ENCODE measurements at places on chromosomes 16 and 17.

DNA sequence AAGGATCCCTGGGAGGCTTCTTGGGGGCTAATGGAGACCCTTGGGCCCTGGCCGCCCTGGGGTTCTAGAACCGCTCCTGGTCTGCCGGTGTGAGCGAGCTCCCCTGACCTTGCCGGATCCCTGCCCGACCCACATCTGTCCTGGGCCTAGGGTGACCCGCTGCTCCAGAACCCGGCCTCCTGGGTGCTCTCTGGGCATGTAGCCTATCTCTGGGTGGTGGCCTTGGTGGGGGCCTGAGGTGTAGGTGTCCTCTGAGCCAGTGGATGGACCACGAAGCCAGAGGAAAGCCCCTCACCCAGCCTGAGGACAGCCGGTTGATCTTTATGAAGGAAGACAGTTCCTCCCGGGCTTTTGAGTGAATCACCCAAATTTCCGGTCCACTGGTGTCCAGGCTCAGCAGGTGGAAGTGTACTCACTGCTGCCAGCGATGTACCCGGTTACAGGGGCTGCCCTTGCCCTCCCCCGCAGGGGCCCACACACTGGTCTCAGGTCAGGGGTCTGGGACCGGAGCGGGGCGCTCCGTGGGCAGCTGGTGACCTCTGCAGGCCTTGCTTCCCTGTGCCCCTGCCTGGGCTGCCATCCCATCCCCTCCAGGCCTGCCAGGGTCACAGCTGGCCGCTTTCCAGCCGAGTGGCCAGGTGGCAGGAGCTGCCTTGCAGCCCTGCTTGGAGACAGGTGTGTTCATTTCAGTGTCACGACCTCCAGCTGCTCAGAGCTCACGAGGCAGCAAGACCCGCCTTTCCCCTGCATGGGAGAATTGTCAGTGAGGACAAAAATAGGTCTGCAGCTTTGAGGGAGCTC lies 10.5 kb upstream of the GSE1 start:
- no peak for DNase-seq

GRCh38 chr16:55557186-55557585 lies 9.3 kb upstream of the CAPNS2 start:
- DNase-seq = no peak

DNA sequence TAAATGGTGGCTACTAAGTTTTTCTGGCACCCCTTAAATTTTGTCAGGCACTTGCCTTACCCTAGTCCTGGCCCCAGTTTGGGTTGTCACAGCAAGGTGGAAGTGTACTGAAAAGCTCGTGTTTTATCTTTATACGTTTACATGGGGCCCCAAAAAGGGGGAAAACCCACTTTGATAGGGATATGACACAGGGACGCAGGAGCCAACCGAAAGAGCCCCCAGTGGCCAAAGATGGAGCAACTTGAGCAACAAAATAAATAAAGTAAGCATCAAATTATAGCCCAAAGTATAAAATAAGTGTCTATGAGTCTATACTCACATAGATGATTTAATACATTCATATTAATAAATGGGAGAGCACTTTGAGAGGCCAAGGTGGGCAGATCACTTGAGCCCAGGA lies 5.0 kb upstream of the CETP start:
- no peak for DNase-seq

DNA sequence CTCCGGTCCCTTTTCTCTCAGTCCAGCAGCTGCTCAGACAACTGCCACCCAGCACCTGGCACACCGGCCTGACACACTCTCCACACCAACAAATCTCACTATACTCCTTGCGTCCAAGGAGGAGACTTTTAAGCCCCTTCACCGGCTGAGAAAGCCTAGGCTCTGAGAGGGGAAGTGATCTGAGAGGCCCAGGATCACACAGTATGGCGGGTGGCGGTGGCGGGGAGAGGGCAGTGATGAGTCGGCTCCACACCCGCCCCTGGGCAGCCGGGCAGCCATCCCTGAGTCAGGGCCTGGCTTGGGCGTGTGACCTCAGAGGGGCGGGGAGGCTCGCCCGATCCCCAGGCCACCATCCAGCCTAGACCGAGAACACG lies 569 bp downstream of the FLII start:
- no peak for DNase-seq

DNA sequence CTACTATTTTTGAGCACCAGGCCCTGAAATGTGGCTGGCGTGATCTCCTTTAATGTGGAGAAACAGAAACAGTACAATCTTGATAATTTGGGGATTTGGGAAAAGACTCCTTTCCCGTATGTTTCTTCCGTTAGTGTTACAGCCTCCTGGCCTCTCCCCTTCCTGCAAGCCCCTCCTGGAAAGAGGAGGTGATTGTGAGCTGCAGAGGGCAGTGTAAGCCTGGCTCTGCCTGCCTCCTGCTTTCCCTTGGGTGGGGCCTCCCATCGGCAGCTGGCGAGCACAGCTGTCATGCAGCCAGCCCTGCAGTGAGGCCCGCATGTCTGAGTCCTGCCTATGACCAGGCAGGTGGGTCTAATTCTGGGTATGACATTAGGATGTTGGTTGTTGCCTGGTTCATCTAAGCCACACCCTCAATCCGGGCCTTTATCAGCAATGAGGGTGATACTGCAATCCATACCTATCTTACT lies 48.7 kb upstream of the WSB1 start:
- no peak for DNase-seq

- DNase-seq = no peak
Observed at GRCh38 chr17:1908699-1909309, 79.0 kb downstream of the RPA1 start.

GRCh38 chr16:55264949-55265348 lies 59.1 kb upstream of the IRX6 start:
- no peak for DNase-seq

GRCh38 chr16:72517154-72517553 lies 345.2 kb upstream of the PMFBP1 start:
- DNase-seq = no peak

DNA sequence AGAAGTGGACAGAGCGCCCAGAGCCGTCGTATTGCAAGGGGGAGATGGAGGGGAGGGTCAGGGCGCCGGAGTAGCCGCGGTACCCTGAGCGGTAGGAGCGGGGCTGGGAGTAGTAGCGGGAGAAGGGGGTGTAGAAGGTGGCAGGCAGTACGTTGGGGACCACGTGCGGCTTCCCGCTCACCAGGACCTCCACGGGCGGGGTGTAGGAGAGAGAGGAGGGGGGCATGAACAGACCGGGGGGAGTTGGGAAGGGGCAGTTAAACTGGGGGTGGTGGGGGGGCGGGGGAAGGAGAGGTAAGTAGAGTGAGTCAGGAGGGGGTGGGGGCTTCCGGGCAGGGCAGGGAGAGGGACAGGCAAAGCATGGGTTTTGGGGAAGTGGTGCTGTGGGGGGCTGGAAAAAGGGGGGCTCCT lies 16.8 kb downstream of the ST6GALNAC2 start:
- DNase-seq = no peak

DNA sequence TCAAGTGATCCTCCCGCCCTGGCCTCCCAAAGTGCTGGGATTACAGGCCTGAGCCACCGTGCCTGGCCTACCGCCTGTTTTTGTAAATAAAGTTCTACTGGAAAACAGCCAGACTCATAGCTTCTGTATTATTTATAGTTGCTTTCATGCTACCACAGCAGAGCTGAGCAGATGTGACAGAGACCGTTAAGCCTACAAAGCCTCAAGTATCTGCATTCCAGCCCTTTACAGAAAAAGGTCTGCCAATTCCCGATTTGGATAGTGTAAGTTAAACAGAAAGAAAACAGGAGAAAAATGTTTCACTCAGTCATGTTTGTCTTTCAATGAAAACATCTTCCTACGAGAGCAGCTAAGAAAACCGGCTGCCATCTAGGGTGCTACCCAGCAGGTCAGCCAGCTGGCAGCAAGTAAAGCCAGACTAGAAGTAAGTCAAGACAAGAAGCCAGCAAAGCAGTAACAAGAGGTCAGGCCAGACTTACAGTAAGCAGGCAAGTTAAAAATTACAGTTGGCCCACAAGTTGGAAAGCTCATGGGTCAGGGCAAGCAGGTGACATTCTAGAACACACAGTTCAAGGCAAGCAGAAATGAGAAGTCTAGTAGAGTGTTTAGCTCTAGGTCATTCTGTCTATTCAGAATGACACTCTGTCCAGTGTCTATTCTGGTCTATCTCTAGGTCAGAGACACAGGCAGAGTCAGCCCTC lies 17.7 kb downstream of the NCBP3 start:
- no peak for DNase-seq

DNA sequence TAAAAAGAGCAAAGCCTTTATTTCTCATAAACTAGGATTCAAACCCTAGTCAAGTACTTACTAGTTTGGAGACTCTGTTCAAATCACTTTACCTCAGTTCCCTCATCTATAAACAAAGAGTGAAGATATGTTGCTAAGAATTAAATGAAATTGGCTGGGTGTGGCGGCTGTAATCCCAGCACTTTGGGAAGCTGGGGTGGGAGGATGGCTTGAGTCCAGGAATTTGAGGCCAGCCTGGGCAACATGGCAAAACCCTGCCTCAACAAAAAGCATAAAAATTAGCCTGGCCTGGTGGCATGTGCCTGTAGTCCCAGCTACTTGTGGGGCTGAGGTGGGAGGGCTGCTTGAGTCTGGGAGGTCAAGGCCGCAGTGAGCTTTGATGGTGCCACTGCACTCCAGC lies 114.5 kb upstream of the CREBBP start:
- DNase-seq = no peak

DNA sequence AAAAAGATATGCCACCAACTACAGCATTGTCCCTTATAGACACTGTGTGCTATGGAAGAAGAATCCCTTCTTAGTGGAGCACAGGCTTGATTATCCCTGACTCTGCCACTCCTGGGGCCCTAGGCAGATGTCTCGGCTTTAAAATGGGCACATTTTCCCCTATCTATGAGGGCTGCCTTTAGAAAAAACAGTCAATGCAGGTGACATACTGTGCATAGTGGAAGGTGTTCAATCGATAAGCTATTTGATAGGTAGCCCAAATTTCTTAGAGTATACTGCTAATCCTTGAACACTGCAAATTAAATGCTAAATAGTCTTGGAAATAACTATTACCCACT lies 64.4 kb downstream of the PARN start:
- DNase-seq = no peak

- no peak for DNase-seq
Observed at GRCh38 chr17:59180626-59181025, 25.1 kb downstream of the PRR11 start.

DNA sequence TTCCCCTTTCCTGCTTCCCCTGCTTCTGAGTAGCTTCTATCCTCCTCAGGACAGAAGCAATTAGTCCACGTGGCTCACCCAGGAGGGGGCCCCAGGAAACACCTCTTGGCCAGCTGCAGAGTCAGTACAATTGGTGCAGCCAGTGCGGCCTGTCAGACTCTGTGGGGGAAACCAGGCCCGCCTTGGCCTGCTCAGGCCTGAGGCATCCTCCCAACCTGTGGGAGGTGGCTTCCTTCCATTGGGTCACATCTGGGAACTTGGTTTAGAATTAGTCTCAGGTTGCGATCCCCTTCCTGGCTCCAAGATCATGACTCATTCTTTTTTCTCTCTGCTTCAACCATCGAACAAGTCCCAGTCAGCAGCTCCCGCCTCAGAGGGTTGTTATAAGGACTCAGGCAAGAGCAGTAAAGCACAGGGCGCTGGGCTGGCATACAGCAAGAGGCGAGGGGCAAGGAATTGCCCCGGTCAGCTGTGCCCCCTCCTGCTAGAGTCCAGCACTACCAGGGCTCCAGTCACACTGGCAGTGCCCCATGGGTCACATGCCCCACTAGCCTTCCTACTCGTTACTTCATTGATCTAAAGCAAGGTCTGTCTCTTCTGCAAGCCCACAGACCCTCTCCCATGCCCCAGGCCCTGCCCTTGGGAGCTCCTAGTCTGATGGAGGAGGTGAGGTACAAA lies 8.1 kb upstream of the EPX start:
- DNase-seq = no peak

DNA sequence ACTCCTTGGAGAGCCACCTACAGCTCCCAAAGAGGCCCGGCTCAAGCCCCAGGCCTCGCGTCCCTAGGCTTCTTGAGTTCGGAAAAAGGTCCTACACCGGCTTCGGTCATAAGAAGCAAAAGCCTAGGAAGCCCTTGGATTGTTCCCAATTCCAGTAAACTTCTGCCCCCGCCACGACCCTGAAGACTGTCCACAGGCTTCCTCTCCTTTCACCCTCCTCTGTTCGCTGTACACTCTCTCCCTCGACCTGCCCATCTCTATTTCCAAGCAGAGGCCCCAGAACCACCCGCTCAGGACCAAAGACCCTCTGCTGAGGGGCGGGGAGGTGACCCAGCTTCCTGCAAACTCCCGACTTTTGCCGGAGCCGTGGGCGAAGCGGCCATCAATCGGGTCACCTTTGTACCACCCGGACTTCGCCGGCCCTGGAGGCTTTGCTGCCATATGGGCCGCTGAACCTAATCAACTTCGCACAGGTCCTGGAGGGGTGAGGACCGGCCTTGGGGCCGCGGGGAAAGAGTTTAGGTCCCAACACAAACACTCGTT lies 2.7 kb downstream of the HOXB2 start:
- no peak for DNase-seq

- no peak for DNase-seq
Observed at GRCh38 chr17:913207-913606, 66.4 kb downstream of the NXN start.

GRCh38 chr16:11372073-11372828 lies 27.0 kb downstream of the RMI2 start:
- no peak for DNase-seq

DNA sequence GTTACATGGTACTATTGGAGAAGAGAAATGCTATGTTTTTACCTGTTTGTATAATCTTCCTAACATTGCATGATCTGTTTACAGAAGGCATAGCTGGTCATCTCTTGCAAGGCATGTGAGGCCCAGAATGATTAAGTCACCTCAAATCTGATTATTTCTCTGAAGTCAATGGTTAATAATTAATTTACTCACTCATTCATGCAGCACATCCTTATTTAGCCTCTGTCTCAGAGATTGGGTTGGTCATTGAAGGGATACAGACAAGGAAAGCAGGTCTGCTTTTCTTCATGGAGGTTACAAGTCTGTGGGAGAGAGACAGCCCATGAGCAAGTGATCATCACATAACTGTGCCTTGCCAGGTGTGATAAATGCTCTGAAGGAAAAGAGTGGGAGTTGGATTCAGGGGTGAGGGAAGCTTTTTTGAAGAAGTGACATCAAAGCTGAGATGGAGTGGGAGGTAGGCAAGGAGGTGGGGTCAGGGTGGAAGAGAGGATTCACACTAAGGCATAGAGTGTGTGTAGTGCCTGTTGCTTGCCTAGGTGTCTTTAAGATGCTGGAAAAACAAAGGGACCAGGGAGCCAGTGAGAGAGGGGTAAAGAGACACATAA lies 16.3 kb upstream of the RBFOX1 start:
- DNase-seq = no peak

Data from stimulated activated CD8-positive, alpha-beta memory T cell treated with anti-CD3 and anti-CD28 coated beads, Interleukin-2, amount 100 ng/mL, for 1 hour (primary cell).